Activated naive CD8-positive, alpha-beta T cell treated with anti-CD3 and anti-CD28 coated beads for 36 hours (primary cell): ENCODE measurements at places on chromosomes 5 and 9.
A peak's percentile ranks its signal among the peaks of the same experiment; 100 is the strongest.

GRCh38 chr5:61647672-61648071 lies 315.6 kb downstream of the ZSWIM6 start:
- H3K4me1 ChIP-seq: no peaks in the 10 kb centered on the region
- no peak for DNase-seq
- no peak overlapping the region for H3K27ac ChIP-seq
- H3K27me3 ChIP-seq: peaks cover 3% of the 10 kb centered on the region
- H3K4me3 ChIP-seq: no peak overlapping the region

DNA sequence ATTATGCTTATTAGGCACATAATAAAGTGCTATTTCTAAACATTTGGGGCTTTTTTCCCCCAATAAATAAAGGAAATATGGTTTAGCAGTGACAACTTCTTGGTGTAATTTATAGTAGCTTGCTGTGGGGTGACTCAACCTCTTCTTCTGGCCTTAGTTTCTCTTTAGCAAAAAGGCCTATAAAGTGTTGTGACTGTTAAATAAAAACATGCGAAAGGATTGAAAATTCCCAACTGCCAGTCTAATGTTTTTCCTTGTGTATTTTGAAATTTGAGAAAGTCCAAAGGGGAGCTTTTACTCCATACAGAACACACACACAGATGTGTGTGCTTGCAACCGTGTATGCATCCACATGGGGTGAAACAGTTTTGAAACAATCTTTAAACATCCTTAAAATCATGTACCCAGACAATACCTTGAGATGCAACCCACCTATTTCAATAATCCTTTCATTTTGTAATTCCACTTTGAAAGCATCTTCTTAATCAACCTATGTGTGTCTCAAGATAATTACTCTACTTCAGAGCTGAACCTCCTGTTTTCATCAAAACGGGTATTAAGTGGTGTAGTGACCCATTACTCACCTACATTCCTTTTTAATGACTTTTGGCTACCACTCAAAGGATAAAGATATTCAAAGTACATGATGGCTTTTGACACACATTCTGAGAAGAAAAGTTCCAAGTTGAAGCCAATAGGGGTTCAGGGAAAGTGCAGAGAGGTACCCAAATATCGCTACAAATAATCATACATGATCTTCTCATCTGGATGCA lies 123.8 kb downstream of the DROSHA start:
- no peak overlapping the region for H3K4me3 ChIP-seq
- no peak overlapping the region for H3K27ac ChIP-seq
- H3K36me3 ChIP-seq: peaks cover 35% of the 10 kb centered on the region
- DNase-seq: no peak
- H3K27me3 ChIP-seq: no peaks in the 10 kb centered on the region
- H3K4me1 ChIP-seq: no peaks in the 10 kb centered on the region

GRCh38 chr5:68369457-68370125 lies 154.0 kb downstream of the PIK3R1 start:
- H3K4me3 ChIP-seq: peak overlapping the region; percentile 29
- peak; percentile 46 for DNase-seq
- no peaks in the 10 kb centered on the region for H3K27me3 ChIP-seq
- peaks cover 2% of the 10 kb centered on the region for H3K36me3 ChIP-seq

GRCh38 chr9:115522912-115523311 lies 405.0 kb upstream of the TNC start:
- H3K4me3 ChIP-seq: no peak overlapping the region
- H3K4me1 ChIP-seq: no peaks in the 10 kb centered on the region
- H3K27me3 ChIP-seq: peaks cover 36% of the 10 kb centered on the region
